Erythroblast (primary cell): ENCODE measurements at places on chromosomes 2 and 18.

- peak; percentile 28 for DNase-seq
These were observed 53.6 kb downstream of the PKDCC start for GRCh38 chr2:42101206-42102023.

DNA sequence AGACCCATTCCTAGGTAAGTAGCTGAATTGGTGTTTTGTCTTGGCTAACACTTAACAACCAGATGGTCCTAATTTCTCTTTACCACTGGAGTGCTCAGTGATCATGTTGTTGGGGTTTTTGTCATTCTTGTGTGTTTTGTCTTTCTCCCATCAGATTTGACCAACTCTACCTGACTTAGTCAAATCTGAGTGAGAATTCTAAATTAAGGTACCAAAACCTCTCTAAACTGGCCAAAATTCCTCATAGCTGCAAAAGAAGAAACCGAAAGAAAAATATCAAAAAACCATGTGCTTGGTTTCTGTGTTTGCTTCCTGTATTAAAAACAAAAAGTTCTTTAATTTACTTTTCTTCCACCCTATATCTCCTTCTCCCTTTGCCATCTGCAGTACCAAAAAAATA is 350.7 kb upstream of the SPHKAP start:
- no peak for DNase-seq

DNA sequence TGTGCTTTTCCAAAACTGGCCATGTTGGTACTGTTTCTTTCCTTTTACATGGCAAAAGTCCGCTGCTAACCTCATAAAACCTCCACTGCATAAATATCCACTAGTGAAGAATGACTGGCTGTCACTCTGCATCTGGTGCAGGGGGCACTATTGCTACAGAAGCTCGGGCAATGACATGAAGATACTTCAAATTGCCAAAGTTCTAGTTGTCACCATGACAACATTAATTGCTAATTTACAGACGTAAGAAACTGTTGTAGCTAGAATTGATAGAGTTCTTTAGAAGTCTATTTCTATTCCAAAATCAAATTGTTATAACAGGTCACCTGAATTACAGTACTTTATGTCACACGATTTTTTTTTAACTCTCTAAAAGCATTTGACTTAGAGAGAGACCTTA is 845 bp downstream of the CFAP210 start:
- peak; percentile 60 for DNase-seq

- DNase-seq, result no peak
These were observed 5.6 kb upstream of the LRATD1 start for GRCh38 chr2:14626873-14627272.

DNA sequence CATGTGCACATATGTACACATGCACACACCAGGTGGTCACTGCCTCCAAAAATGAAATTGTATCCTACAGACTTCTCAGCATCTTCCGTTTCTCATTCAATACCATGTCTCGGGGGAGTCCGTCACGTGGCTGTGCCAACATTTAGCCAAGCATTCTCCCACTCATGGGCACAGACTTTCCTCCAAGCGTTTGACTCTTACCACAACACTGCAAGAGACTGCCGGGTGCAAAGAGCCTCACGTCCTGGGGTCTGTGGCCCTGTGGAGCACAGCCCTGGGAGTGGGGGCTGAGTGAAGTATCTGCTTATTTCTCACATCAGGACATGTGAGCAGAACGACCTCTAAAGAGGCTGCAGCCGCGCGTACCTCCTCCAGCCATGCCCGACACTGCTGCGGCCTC is 28.0 kb downstream of the HDAC4 start:
- no peak for DNase-seq

DNA sequence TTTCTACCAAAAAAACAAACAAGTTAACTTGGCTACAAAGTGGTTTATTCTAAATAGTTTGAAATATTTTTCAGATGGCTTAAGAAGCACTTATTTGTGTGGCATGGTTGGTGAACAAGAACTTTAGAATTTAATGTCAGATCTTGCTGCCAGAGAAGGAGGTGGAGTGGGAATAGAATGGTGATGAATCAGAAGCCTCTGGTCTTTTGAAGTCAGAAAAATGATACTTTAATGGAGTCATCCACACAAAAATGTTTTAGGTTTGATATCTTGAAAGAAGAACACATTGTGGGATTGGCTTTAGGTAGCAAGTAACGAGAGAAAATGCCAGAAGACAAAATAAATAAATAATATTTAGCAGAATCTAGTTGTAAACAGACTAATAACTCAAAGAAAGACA is 243.1 kb upstream of the FANCL start:
- DNase-seq, result no peak

DNA sequence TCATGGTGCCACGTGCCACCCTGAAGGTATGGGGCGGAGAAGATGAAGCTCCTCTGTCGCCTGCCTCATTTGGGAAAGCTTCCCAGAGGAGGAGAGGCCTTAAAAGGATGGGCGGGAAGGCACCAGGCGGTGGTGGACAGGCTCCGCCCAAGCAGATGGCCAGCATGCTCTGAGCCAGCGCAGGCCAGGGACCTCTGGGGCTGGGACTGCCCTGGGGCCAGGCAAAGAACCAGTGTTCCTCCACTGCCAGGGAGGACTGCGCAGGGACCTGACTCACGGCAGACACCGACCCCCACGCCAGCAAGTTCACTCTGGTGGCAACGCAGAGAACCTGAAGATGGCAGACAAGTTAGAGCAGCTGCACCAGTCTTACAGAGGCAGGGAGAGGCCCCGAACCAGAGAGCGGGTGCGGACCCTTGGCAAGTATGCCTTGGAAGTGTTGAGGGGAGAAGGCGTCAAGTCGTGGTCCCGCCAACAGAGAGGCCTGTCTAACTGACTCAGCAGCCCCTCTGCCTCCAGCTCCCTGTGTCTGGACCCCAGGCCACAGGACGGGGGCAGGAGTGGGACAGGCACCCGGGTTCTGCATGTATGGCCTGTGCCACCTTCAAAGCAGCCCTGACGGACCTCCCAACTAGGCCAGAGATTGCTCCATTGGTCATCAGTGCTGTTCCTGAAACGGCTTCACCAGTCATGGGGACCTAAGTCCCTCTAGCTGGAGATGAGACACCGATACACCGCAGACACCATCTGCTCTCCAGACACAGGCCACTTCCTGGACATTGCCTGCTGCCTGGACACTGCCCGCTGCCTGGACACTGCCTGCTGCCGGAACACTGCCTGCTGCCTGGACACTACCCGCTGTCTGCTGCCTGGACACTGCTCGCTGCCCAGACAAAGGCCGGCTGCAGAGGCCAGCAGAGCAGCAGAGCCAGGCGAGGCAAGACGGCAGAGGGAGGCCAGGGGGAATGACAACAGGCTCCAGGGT is 124.7 kb downstream of the HDAC4 start:
- no peak for DNase-seq

GRCh38 chr2:64221935-64222334 is 77.7 kb upstream of the PELI1 start:
- DNase-seq, result no peak

- DNase-seq, result no peak
These were observed 105.0 kb downstream of the COL6A3 start for GRCh38 chr2:237309011-237309410.

- DNase-seq, result no peak
These were observed 838.3 kb downstream of the SLC4A3 start for GRCh38 chr2:220465700-220466099.

DNA sequence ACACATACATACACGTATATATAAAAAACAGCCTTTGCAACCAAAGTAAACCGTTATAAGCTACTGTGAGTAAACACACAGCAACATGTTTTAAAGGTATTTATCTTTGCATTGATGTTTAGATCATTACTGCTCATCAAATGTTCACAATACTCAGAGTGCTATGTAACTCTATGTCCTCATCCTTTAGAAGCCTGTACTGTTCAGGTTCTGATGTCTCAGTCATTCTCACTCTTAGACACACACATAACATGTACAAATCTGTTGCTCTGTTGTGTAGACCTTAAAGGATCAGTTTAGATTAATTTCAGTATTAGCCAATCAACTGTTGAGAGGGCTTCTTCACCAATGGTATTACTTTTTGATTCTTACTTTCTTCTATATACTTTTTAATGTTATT is 139.7 kb upstream of the ITGB6 start:
- no peak for DNase-seq

- no peak for DNase-seq
These were observed 95.5 kb downstream of the MTCL1 start for GRCh38 chr18:8800876-8801262.

- no peak for DNase-seq
These were observed 58.3 kb downstream of the CIB4 start for GRCh38 chr2:26582890-26583289.

DNA sequence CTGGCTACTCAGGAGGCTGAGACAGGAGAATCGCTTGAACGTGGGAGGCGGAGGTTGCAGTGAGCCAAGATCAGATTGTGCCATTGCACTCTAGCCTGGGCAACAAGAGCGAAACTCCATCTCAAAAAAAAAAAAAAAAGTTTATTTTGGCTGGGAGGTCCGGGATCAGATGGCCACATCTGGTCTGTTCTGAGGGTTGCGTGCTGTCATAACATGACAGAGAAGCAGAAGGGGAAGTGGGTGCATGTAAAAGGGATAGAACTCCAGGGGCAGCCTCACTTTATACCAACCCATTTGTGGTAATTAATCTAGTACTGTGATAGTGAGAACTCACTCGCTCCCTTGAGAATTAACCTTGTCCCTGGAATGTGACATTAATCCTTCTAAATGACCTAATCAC is 101.2 kb downstream of the PTPN4 start:
- no peak for DNase-seq

DNA sequence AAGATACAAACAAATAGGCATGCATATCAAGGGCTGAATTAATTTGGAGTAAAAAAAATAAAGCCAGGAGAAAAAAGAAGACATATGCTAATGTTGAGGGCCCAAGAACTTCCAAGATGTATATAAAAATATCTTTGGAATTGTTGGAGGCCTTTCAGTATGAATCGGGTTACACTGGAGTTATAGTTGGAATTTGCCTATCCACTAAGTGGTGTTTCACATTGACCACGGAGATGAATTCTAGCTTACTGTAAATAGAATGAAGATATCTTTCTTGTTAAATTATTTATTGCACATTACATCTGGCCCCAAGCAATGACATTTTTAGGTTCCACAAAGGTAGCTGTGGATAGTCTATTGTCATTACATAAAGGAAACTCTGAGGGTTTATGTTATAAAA is 38.5 kb upstream of the TRIB2 start:
- DNase-seq, result no peak

DNA sequence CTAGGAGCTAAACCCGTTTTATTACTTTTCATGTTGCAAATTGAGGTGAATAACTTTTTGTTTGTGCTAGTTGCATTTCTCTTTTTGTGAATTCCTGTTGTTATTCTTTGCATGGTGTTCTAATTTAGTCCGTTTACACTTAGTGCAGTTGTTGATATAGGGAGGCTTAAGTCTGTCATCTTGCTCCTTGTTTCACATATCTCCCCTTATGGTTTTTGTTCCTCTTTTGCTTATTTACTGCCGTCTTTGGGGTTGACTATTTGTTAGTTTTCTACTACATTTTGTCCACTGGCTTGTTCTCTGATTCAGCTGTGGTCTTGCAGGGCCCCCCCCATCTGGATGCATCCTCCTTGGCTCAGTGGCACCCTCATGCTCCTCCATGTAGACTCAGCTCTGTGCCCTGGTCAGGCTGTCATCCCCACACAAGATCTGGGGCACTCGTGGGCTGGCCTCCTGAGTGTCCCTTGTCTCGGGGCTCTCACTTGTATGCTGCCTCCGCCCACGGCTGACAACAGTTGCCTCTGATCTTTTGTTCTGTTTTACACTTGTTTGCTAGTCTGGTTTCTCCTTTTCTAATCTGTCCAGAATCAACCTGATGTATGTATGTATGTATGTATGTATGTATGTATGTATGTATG is 42.9 kb upstream of the ASB1 start:
- DNase-seq, result no peak

DNA sequence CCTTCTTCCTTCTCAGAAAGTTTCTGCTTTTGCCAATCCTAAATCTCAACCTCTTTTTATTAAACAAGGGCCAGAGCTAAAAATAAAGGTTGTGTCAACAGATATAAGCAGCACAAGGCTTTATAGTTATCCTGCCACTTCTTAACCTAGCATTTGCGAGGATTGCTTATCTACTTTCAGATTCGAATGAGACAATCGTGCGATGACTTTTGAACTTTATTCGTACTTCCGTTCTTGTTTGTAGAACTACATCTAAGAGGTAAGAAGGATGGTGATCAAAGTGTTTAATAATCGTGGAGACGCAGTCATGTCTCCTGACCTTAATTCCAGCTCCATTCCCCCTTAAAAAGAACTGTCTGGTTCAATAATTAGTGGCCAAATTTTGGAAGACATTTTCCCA is 578.6 kb downstream of the PIK3C3 start:
- DNase-seq, result no peak

GRCh38 chr18:48780201-48780912 is 170.4 kb downstream of the SMAD7 start:
- DNase-seq, result peak; percentile 46

DNA sequence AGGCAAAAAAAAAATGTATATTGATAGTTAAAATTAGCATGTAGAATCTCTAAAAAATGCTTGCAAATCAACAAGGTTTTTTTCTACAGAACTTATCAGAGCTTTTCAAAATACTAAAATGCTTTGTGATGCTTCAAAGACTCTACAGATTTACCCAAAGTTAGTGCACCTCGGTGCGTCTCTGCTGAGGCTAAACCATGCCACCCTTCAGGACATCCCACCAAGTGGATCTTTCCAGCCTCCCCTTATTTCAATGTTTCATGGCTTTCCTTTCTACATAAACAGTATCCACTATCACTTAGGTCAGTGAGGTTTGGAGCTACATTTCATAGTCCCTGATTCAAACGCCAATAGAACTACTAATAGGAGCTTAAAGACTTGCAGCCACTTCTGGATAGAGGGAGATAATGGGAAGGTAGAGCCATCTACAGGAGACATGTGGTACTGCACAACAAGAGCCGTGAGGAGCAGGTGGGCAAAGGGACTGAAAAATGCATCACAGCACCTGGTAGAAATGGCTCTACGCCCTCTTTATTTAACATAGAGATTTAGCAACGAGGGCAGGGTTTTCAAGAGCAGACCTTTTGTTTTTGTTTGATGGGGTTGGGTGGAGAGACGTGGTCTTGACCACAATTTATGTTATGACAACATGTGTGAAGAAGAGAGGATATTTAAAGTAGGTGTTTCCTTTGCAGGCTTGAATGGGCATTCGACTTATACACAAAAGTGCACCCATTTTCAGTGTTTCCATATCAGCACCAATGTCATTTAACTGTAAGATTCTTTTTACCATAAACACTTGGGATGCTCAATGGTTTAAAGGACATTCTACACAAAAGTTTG is 56.1 kb upstream of the SLC35G4 start:
- peak; percentile 49 for DNase-seq

- DNase-seq, result peak; percentile 64
These were observed 495 bp upstream of the ASIC4 start for GRCh38 chr2:219513787-219514186.

GRCh38 chr2:124542932-124543640 is 518.0 kb downstream of the CNTNAP5 start:
- no peak for DNase-seq

DNA sequence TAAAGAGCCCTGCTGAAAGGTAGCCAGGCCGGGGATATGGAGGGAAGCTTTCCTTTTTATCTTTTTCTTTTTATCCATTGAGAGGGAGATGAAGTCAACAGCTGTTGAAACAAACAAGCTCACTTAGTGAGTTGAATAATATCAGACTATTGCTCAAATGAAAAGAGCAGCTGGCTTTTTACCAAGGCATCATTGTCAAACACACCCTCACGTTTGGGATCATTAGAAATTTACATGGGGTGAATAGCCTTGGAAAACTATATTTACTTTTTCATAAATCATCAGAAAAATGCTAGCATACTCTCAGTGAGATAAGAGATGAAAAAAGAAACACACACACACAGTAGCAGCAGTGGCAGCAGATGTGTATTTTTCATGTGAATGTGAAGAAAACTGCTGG is 71.5 kb upstream of the HNMT start:
- DNase-seq, result no peak

- no peak for DNase-seq
These were observed 31.2 kb upstream of the NTSR2 start for GRCh38 chr2:11701206-11701605.
